ENCODE measurements at places on chromosomes 13 and 19.

GRCh38 chr13:31067416-31068118 lies 94.1 kb downstream of the HSPH1 start:
- DNase-seq = no peak

DNA sequence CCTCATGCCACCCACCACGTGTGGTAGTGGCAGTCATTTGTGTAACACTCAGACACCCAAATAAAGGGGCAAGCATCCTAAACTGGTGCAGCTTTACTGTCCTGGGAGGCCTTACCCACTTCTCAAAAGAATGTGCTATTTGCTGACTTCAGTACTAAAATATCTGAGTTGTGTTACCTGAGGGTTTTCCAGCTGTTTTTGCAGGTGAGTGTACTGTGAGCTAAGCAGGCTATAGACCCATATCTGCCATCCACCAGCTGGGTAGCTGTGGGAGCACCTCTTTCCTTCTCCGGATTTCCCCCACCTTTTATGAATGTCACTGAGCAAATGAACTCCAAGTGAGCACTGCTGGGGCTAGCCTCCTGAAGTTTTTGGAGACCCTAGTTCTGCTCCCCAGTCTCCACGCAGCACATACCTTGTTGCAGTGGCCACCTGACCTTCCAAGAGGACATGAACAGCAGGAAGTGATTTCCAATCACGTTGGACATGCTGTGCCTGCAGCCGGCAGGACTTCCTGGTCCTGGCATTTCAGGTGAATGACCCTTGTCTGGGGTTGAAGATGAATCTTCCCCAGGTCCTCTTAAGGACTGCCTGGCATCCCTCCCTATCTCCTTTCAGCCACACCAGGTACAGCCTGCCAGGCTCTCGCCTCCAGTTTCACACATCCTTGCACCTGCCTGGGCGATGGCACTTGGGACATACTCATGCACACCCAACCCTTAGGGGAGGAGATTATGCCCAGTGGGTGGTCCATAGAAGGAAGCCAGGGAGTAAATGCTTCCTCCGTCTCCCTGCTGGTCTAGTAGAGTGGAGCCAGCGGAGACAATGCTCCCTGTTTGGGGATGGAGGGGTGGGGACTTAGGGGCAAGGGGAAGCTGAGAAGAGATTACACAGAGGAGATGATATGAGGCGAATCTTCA lies 109.5 kb upstream of the SPATA13 start:
- DNase-seq = no peak

DNA sequence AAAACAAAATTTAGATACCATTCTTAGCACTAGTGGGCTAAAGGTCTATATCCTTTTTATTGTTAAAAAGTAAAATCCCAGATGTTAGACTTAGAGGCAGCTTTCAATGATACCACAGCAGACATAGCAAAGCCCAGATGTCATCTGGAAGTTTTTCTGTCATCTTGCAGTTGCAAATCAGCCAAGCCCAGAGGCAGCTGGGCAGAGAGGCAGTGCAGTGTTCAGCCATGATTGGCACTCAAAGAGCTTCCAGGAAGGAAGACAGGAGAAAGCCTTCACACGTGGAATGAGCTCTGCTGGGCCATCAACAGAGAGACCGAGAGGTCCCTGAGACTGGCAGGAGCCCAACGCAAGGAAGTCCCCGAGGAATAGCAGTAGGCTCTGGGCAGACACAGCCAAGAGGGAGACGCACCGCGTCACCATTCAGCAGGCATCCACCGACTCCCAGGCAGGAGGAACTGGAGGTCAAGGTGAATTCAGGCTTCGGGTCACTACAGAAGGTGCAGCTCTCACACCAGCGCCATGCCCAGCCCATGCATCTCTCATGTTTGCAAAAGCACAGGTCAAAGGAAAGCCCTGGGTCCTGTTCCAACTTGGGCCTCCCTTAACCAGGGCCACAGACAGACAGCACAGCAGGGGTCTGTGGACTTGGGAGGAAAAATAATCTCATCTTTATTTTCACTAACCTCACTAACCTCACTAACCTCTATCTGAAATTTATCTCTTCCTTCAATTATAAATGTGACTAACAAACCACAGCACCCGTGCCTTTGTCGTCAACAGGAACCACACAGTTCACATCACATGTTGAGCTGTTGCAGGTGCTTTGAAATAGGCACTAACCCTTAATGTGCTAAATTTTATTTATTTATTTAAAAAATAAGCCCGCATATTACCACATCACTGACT lies 54.9 kb downstream of the TUBGCP3 start:
- DNase-seq = no peak

GRCh38 chr19:50768277-50768676 lies 2.0 kb upstream of the GPR32 start:
- DNase-seq = no peak

DNA sequence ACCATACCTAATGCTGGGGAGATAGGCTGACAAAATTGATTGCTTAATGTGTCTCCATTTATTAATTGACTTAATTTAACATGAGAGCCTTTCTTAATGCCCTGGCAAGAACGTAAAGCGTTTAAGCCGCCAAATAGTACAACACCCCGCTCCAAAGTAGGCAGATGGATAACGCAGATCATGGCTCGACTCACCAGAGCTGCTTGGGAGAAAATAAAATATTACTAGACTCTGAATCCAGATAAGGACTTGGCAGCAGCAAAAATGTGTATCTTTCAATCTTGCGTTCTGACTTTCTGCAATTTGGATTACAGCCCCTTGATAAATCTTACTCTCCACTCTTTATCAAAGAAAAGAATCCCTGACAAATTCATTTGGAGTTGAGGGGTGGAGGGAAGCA lies 403 bp upstream of the SIAH3 start:
- no peak for DNase-seq

DNA sequence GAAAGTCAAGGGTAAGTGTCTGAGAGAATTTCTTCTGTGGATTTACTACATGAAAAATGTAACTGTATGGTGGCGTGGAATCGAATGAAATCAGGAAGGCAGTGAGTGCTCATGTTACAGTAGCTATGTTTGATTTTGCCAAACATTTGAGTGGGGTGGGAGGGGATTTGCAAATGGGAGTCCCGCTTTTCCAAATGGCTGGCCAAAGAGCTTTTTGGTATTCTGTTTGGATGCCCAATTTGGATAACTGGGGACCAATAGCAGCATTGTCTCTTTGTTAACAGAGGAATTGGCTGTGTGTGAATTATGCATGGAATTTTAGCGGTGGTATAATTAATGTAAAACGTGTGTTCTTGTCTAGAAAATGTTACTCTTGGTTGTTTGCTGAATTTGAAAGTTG lies 17.8 kb downstream of the HNRNPM start:
- DNase-seq = no peak

DNA sequence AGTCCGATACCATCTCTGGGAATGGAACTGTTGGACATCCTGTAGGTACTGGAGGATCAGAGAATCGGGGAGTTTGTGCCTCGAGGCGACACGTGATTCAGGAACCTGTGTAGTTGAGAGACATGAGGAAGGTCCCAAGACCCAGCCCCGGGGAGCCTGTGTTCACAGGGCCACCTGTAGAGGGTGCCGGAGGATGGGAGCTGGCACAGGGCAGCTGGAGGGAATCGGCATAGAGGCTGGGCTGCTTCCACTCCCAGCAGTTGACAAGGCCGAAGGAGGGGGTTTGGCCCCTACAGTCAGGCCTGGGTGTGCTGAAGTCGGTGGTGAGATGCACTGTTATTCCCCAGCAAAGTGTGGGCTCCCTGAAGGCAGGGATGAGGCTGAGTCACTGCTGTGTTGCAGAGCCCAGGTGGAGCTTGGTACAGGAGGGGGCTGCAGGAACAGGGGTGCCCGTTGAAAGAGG lies 2.5 kb upstream of the ISYNA1 start:
- DNase-seq = no peak

Measured in activated gamma-delta T cell treated with Interleukin-2 at 50 U/mL for 16 hours (primary cell).